Breast epithelium (tissue), 4 donors: ENCODE measurements at places on chromosomes 13 and 19. TPM values are rescaled to one million over a fixed set of nuclear protein-coding genes. Genes with fewer than 3 reads are reported as not detected.
A peak's percentile ranks its signal among the peaks of the same experiment; 100 is the strongest.

- H3K27ac ChIP-seq, result peak overlapping the region; percentile 84
- no peak overlapping the region for H3K4me3 ChIP-seq
- no peak for DNase-seq
- H3K36me3 ChIP-seq, result no peaks in the 10 kb centered on the region
- no peaks in the 10 kb centered on the region for H3K4me1 ChIP-seq
- H3K27me3 ChIP-seq, result no peaks in the 10 kb centered on the region
These were observed 4.6 kb upstream of the PLAUR start for GRCh38 chr19:43674596-43674995.

DNA sequence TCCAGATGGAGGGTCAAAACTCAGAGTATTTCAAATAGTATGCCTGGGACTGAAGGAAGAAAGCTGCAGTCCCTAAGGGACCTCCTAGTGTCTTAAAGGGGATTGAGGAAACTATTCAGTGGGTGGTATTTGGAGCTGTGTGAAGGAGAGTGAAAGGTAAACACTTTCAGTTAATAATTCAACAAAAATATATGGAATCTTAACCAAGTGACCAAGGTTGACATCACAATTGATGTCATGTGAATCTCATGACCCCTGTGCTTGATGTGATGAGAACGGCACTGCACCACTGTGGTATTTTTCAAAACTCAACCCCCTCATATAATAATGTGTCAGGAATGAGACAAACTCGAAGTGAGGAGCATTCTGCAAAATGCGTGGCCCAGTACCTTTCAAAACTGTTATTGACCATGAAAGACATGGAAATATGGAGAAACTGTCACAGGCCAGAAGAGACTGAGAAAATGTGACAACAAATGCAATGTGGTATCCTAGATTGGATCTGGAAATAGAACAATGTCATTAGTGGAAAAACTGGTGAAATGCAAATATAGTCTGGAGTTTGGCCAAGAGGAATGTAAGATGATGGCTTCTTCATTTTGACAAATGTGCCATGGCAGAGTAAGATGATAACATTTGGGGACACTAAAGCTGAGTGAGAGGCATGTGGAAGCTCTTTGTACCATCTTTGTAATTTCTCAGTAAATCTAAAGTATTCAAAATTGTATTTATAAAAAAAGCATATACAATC is 553.9 kb downstream of the RFC3 start:
- H3K27ac ChIP-seq, result no peak overlapping the region
- no peaks in the 10 kb centered on the region for H3K27me3 ChIP-seq
- H3K4me1 ChIP-seq, result no peaks in the 10 kb centered on the region
- no peak overlapping the region for H3K4me3 ChIP-seq

The POLRMT gene
- 28.2 TPM for total RNA-seq

The SIGLEC7 gene
- total RNA-seq, result 0.98 TPM

The APOC4 gene
- not detected for total RNA-seq
